BJ (cell line): ENCODE measurements at places on chromosomes 11 and 22.

DNA sequence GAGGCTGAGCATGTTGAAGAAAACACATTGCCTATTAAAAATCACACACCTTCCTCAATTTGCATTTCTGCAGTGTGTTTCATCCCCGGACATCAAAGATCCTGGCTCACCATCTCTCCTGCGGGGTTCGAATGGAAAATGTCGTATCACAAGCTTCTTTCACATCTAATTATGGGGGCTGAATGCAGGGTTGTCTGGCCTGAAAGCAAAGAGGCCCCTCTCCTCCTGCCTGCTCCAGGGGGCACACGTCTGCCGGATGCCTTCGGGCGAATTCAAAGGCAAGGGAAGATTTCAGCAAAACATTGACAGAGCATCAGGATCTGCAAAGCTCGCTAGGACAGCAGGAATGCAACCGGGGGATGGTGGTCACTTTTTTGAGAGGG is 1447.7 kb downstream of the TBC1D22A start:
- no peak for DNase-seq

- DNase-seq = peak; percentile 41
Measured at GRCh38 chr11:114291842-114292680, 4.1 kb upstream of the NNMT start.

DNA sequence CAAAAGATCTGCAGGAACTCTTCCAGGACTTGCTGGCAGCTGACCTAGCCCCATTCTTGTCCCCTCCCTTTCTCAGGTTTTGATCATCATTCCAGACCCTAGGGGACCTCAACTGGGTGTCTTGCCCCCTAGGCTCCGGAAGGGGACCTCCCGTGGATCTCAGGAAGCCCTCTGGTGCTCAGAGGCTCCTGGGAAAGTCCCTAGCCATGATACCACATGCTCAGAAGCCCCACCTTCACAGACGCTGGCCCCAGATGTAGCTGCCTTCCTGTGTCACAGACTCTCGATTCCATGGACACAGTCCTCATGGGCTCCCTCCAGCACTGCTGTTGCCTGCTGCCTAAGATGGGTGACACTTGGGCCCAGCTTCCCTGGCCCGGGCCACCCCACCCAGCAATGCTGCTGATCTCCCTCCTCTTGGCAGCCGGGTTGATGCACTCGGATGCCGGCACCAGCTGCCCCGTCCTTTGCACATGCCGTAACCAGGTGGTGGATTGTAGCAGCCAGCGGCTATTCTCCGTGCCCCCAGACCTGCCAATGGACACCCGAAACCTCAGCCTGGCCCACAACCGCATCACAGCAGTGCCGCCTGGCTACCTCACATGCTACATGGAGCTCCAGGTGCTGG is at the start of gene LRRC55:
Gene LRRC55, plus strand, starts transcription at position 276 of the 628 bp plus-strand sequence. Its CDS starts 70 bp downstream, at position 346.
- no peak for DNase-seq

DNA sequence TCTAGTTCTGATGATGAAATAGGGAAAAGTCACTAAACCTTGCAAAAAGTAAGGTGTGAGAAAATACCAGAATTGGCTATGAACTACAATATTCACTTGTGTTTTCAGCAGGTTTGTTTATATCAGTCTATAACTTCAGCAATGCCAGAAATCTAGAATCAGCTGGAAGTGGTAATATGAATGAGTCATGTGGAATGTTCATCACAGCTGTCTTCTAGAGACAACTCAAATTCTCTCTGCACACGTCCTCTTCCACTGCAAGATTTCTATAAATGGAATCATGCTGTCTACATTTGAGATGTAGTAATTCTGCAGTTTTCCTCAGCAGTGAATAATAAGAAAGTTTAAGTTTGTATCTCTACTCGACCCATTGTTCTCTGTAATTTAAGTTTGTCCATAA is 89.9 kb downstream of the OR4A15 start:
- DNase-seq = no peak

- DNase-seq = no peak
Measured at GRCh38 chr11:127138613-127139012, 138.0 kb upstream of the KIRREL3 start.

DNA sequence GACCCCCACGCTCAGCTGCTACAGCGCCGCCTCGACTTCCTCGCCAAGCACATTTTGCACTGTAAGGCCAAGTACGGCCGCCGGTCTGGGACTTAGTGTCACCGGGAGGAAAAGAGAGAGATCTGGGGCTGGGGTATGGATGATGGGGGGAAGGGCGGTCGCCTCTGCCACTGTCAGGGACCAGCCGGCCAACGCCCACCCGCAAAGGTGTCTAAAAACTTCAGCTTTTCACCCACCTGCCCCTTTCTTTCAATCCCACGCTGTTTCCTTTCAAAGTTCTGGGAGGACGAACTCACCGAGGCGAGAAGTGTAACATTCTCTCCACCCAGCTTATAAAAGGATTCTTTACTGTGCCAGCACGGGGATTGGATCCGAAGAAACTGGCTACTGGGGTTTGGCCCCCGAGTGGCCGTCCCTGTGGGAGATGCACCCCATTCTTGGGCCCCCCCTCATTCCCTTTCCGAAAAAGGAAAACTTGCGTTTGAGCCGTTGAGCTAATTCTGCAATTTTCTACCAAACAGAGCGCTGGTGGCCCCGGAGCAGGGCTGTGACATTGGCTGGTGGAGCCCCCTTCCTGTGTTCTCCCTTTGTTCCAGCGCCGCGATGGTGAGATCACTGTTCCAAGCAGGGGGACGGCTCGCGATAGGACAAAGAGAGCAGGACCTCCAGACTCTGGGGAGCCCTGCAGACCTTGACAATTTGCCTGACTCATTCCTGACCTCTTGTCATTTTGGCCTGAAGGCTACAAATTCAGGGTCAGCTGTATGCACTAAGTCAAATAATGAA is 1.8 kb downstream of the FJX1 start:
- DNase-seq = no peak

GRCh38 chr11:1299621-1300020 is 9.8 kb downstream of the TOLLIP start:
- DNase-seq = no peak

DNA sequence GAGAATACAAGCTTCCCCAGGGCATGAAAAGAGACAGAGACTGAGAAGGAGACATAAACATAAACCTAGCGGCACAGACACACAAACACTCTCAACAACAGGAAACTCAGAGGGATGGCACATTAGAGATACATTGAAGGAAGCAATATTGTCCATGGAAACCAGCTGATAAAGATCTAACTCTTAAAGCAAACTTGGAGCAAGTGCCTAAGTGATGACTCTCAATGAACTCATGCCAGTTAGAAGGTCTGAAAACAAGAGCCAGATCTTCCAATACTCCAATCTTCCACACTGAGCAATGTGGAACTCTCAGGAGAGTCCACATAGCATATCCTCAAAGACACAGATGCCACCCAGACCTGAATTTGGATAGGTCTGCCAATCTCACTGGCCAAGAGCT is 168.8 kb upstream of the ISX start:
- no peak for DNase-seq

DNA sequence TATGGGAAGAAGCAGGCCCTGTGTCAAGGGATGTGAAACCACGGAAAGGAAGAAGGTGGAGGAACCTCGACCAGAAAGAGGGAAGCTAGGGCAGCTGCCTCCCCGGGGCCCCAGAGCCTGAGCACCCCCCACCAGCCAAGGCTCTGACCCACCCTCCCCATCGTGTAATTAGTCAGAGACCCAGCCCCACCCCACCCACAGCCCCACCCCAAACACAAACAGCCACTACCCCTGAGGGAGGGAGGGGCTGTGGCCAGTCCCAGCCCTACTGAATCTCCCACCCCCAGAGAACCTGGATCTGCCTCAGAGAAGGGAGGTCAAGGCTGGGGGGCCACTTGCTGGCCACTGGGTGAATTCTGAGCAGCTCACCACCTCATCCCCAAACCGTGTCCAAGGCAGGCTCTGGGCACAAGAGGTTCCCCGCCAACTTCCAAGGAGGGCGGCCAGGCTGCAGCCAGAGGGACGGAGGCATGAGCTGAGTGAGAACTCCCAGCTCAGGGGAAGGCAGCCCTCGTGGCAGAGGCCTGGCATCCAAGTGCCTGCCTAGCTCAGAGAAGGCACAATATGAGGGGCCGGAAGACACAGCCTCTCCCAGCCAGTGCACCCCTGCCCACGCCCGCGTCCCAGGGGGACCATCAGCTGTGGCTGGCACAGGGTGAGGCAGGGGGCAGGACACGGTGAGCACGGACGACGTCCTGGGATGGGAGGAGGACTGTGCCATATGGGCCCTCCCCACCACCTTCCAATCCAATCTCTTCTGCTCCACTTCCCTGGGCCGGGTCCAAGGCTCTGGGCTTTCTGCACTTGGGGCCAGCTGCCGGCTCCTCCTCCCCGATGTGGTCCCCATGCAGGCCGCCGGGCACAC is 2.7 kb downstream of the PLXNB2 start:
- DNase-seq = no peak

DNA sequence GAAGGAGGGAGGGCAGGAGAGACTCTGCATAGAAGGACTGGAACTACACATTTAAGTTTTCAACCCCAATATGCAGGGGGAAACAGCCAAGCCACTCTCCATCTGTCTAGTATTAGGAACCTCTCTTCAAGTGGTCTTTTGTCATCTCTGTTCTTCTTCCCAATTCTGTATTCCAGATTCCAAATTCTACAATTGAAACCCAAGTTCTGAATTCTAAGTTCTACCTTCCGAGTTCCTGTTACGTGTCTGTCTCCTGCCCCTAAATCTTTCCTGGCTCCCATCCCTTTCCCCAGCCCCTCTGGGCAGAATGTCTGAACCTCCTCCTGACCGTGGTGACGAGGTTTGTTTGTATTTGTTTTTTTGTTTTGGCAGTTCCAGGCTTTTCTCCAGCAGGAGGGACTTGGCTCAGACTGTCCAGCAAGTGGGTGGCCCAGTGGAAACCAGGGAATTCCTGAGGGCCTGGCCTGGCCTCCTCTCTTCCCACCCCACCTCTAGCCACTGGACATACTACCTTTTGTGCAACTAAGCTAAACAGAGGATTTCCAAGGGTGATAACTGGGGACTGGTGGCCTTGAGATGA is 1.6 kb upstream of the THOC5 start:
- DNase-seq = peak; percentile 2

GRCh38 chr11:13126430-13126829 is 117.3 kb downstream of the RASSF10 start:
- DNase-seq = peak; percentile 35

DNA sequence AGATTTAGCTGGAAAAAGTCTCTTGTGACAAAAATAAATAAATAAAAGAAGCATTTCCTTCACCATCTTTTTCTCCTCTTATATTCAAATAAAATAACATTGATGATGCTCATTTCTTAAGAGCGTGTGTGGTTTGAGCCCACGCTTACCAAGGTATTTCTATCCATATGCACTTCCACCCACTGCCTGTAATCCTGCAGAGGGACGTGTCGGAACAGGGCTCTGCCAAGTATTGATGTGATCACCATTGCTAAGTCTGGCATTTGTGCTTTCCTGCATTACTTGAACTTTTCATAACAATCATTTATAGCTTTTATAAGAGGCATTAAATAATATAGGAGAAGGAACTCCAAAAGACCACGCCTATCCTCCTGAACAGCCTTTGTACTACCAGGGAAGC is 107.6 kb downstream of the SHANK2 start:
- no peak for DNase-seq

DNA sequence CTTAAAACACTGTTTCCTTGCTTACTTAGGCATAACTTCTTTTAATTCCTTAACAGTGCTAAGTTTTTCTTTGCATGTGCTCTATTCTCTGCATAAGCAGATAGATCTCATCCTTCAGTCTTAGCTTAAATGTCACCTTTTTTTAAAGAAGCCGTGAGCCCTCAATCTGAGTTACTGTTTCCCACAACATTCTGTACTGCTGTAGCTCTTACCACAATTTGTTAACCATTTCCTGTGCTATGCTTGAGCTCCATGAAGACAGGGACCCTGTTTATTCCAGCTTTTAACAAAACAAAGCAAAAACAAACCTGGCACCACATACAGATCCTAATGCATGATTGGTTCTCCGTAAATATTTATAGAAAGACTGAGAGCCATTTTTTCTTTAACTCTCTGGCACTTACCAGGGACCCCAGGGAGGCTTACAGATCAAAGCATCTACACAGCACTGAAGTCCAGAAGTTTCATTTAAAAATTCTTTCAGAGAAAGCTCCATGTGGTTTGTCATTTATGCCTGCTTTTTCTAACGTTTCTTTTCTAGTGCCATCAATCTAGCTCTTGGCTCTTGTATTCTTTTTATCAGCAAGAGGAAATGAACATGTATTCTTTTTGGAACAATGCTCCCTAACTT is 74.9 kb downstream of the DYNC2H1 start:
- DNase-seq = no peak

DNA sequence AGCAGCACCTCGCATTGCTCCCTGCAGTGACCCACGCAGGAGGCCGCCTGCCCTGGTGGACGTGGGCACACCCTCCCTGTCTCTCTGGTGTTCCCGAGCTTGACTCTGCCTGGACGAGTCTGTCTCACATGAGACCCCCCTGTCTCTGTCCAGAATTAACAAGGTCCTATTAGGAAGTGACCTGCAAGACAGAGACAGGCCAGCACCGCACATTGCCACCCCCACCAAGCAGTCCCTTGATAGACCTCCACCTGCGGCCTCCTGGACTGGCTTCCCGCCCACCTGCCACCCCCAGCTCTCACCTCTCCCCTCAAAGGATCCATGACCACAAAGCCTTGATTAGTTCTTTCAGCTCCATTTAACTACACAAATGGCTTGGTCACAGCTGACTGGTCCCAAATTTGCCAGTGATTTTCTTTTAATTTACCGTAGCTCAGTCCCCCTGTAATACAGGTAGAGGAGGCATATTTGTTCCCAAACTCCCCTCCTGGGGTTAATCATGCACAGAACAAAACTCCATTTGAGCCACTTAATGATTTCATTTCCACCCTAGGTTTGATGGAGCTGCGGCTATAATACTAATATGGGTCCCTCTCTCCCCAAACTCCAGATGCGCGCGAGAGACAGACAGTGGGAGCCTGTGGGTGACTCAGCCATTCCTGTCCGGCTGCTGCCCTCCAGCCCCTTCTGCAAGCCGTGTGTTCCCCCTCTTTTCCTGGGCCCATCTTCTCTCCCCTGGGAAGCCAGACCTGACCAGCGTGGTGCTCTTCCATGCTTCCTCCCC is 11.2 kb downstream of the SPATA19 start:
- no peak for DNase-seq

DNA sequence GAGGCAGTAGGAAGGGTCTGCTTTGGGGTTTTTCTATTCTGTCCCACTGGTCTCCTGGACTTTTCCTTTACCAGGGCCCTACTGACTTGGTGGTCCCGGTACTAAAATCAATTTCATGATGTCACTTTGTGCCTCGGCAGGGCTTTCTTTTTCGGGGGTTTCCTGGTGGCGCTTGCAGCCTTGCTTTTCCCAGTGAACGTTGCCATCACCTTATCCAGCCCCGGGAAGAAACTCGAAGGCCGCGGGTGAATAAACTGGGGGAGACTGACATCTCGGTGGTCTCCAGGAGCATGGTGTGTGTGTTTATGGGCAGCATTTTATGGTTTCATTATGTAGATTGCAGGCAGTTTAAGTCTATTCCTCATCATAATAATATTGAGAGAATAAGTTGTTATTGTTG is 84.4 kb downstream of the KCNQ1 start:
- no peak for DNase-seq

- DNase-seq = no peak
Measured at GRCh38 chr11:110031171-110031570, 62.0 kb upstream of the ZC3H12C start.

GRCh38 chr11:71420455-71421241 is 27.5 kb downstream of the DHCR7 start:
- DNase-seq = no peak

GRCh38 chr11:17500673-17501072 is 24.0 kb upstream of the ABCC8 start:
- DNase-seq = no peak
